Activated CD4-positive, alpha-beta T cell treated with anti-CD3 and anti-CD28 coated beads for 48 hours (primary cell): ENCODE measurements at places on chromosomes 11 and 22.

DNA sequence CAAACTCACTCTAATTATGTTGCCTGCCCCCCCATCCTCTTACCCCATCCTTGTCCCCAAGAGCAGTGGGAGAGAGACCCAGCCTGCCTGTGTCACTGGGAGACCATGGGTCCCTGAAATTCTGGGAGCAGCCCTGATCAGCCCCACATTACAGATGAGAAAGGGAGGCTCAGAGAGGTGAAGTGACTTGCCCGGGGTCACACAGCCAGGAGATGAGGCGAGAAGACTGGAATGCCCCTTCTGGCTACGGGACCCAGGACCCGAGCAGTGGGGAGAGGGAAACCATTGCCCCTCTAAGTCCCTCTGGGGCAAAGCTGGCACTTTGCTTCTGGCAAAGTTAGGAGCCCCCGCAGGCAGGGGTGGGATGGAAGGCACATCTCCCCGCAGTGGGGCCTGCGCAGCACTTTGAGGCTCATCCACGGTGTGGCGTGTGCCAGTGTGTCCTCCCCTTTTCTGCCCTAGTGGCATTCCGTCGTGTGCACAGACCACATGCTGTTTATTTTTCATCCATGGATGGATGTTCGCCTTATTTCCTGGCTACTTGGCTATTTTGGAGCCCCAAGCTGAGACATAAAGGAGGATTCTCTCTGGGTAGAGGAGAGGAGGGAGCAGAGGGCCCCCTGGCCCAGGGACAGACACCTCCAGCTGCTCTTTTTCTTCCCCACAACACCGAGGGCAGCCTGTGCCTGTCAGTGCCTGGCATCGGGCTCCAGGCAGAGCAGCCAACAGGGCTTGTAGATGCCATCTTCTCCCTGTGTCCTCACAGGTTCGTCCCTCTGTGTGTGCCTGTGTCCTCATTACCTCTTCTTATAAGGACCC is 3.7 kb upstream of the FGF3 start:
- DNase-seq = no peak

DNA sequence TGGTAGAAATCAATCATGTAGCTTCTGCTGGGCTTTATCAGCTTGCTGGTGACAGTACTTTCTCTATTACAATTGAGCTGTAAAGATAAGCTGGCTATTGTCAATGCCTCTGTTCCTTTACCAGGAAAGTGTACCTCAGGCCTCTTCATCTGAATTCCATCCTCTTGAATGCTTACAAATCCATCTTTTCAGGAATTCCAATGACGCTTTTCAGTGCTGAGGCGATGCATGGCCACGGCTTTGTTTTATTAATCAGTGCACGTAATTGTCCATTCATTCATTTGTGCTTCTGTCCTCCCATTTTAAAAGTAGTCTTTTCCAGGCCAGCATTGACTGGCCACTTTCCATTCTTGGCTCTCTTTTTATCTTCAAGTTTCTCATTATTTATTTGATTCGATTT is 202.0 kb downstream of the PGR start:
- DNase-seq = no peak

DNA sequence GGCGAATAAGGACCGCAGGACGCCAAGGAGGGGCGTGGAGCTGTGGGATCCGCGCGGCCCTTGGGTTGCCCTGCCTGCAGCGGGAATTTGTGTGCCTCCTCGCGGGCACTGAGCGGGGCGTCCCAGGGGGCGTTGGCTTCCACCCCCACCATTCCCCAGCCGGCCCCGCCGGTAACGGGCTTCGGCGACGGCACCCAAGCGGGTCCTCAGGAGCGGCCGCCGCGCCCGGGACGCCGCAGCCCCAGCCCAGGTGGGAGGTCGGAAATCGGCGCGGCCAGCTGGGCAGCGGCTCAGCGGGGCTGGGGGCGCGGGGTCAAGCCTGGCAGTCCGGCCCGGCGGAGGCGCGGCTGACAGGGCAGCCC is 320 bp downstream of the CLTCL1 start:
- DNase-seq = peak; percentile 18

GRCh38 chr11:103959279-103959942 is 77.0 kb upstream of the DDI1 start:
- no peak for DNase-seq

DNA sequence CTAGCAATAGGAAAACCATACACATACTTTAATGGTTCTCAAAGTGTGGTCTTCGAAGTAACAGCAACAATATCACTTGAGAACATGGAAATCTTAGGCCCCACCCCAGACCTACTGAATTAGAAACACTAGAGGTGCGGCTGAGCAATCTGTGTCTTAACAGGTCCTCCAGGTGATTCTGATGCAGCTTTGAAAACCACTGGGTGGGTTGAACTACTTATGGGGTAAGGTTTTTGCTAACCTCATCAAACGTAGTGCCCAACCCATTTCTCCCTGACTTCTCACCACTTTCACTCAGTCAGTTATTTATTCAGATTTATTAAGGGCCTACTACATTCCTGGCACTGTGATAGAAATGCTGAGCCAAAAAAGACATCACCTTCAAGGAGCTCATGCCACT is 3.7 kb downstream of the MPZL2 start:
- DNase-seq = no peak

GRCh38 chr22:40348025-40348658 is 1.8 kb downstream of the ADSL start:
- peak; percentile 77 for DNase-seq

GRCh38 chr22:46542011-46542985 is 4.9 kb upstream of the CELSR1 start:
- DNase-seq = peak; percentile 83
